Activated naive CD8-positive, alpha-beta T cell treated with anti-CD3 and anti-CD28 coated beads for 36 hours (primary cell): ENCODE measurements at places on chromosomes 6 and 20.

- DNase-seq: no peak
Measured at GRCh38 chr6:98777762-98778161, 56.6 kb upstream of the POU3F2 start.

DNA sequence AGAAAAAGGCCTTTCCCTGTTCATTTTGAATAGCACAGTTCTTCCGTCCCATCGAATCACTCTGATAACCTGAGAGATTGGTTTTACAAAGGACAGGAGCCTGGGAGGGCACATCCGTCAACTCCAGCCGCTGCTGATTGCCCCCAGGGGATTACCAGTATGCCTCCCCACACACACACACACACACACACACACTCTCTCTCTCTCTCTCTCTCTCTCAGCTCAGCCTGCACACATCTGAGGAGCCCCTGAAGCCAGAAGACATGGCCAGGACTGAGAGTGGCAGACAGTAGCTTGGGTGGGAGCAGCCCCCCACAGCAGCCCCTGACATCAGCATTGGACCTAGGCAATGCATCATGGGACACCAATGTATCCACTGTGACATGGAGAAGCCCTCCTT lies 13.2 kb upstream of the CDH4 start:
- DNase-seq: no peak

- DNase-seq: no peak
Measured at GRCh38 chr6:149440735-149441671, 40.9 kb downstream of the SUMO4 start.

DNA sequence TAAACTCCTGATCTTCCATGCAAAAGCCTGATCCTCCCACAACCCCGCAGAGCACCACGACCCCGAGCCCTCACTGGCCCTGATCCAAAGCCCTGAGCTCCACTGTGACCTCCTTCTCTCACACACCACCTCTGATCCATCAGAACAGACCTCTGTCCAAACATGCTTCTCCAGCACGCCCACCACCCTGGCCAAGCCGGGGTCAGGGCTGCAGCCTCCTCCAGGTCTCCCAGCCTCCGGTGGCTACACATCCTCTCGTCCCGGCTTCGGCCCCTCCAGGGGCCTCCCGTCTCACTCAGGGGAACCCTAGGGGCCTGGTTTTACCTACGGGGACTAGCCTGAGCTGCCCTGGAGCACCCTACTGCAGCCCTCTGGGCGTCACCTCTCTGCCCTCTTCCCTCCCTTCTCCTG lies 49.1 kb downstream of the FOXF2 start:
- DNase-seq: no peak

GRCh38 chr6:158610319-158610968 lies 34.1 kb downstream of the DYNLT1 start:
- DNase-seq: no peak

- DNase-seq: no peak
Measured at GRCh38 chr6:93418408-93419303, 703 bp downstream of the EPHA7 start.

DNA sequence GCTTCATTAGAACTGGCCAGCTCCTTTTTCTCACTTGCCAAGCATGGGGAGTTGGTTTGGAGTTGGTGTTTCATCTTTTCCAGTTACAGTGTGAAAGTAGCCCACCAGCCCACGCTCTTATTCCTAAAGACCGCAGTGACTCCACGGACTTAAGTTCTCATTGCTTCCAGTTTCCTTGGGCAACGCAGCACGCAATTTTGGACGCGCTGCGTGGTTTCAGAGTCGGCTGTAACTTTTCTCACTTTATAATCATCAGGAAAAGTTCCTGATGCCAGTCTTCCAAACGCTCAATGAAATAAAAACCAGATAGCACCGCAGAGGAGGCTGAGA lies 381 bp upstream of the PEX7 start:
- DNase-seq: peak; percentile 42

- no peak for DNase-seq
Measured at GRCh38 chr6:51505434-51505833, 582.0 kb downstream of the PKHD1 start.

DNA sequence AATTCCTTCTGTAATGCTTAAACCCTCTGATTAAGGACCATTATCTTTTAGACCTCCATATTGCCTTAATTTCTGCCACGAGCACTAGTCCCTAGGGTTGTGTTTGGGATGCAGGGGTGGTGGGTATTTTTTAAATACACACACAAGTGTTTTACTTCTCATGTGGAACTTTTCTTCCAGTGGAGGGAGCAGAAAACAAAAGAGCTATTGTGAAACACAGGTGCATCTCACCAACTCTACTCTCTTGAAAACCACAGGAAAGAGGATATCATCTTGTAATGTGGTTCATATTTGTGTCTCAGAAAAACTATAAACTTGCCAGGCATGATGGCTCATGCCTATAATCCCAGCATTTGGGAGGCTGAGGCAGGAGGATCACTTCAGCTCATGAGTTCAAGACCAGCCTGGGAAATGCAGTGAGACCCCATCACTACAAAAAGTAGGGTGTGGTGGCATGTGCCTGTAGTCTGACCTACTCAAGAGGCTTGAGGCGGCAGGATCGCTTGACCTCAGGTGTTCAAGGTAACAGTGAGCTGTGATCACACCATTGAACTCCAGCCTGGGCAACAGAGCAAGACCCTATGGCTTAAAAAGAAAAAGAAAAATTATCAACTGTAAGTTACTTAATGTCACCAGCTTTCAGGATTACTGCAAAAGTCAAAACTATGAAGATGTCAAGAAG lies 37.3 kb downstream of the MRS2 start:
- no peak for DNase-seq

- DNase-seq: no peak
Measured at GRCh38 chr6:85864453-85865401, 222.0 kb upstream of the SYNCRIP start.

GRCh38 chr20:37345339-37346235 lies at the start of gene SRC:
Gene SRC (plus strand): TSS chr20:37346140. CDS start chr20:37384154, 38,014 bp downstream.
- peak; percentile 38 for DNase-seq

DNA sequence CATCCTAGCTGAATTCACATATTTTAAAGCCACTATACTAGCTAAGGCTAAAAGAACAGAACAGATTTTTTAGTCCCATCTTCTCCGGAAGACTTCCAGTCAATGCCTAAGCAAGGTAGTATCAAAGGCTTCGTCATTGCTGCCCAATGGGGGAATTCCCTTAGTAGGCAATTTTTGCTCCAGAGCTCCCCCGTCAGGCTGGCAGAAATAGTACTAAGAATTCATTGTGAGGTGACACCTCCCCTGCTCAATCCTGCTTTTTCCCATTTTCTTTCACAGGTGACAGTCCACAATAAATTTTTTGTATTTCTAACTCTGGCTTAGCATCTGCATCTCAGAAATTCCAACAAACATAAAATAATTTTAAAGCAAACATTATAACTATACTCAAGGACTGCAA lies 52.8 kb upstream of the SRSF6 start:
- peak; percentile 27 for DNase-seq

GRCh38 chr6:154522576-154522975 lies 12.1 kb upstream of the CNKSR3 start:
- no peak for DNase-seq

- no peak for DNase-seq
Measured at GRCh38 chr6:44084231-44085014, 42.8 kb downstream of the MRPL14 start.
